ENCODE measurements at places on chromosomes 13 and 19. TPM values are rescaled to one million over a fixed set of nuclear protein-coding genes. Genes with fewer than 3 reads are reported as not detected.

- peak; percentile 87 for DNase-seq
These were observed at the start of gene ZNF880 for GRCh38 chr19:52369559-52370340. Gene ZNF880 (plus strand): TSS chr19:52369923. CDS start chr19:52369966, 43 bp downstream.

DNA sequence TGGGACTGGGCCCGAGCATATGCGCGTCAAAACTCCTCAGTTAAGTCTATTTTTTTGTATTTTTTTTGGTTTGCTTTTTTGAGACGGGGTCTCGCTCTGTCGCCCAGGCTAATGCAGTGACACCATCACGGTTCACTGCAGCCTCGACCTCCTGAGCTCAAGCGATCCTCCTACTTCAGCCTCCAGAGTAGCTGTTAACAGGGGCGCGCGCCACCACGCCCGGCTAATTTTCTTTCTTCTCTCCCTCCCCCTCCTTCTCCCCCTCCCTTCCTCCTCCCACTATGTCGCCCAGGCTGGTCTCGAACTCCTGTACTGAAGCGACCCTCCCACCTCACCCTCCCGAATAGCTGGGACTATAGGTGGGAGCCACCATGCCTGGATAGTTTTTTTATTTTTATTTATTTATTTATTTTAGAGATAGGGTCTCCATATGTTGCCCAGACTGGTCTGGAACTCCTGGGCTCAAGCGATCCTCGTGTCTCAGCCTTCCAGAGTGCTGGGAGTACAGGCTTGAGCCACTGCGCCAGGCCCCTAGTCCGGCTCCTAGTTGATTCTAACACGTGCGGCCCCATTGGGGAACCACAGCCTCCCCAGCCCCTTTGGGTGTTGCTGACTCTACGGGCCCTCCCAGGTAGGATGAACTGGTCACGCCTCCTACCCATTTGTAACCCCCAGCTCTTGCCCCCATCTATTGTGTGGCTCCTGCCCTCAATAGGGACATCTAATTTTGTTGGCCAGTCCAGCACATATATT is 806 bp upstream of the ZNF837 start:
- no peak for DNase-seq

The CHAMP1 gene
- total RNA-seq = 57.8 TPM

GRCh38 chr19:52398081-52398441 is 412 bp downstream of the ZNF528 start:
- no peak for DNase-seq

- no peak for DNase-seq
These were observed 23.2 kb downstream of the RFX2 start for GRCh38 chr19:6087074-6087571.

The SIGLEC8 gene
- not detected for total RNA-seq

The SIGLEC5 gene
- not detected for total RNA-seq

- DNase-seq = no peak
These were observed 69.8 kb downstream of the SIAH3 start for GRCh38 chr13:45781553-45782326.

GRCh38 chr13:97749174-97749573 is 204.3 kb upstream of the IPO5 start:
- no peak for DNase-seq

The PRKCG gene
- 8.8 TPM for total RNA-seq

DNA sequence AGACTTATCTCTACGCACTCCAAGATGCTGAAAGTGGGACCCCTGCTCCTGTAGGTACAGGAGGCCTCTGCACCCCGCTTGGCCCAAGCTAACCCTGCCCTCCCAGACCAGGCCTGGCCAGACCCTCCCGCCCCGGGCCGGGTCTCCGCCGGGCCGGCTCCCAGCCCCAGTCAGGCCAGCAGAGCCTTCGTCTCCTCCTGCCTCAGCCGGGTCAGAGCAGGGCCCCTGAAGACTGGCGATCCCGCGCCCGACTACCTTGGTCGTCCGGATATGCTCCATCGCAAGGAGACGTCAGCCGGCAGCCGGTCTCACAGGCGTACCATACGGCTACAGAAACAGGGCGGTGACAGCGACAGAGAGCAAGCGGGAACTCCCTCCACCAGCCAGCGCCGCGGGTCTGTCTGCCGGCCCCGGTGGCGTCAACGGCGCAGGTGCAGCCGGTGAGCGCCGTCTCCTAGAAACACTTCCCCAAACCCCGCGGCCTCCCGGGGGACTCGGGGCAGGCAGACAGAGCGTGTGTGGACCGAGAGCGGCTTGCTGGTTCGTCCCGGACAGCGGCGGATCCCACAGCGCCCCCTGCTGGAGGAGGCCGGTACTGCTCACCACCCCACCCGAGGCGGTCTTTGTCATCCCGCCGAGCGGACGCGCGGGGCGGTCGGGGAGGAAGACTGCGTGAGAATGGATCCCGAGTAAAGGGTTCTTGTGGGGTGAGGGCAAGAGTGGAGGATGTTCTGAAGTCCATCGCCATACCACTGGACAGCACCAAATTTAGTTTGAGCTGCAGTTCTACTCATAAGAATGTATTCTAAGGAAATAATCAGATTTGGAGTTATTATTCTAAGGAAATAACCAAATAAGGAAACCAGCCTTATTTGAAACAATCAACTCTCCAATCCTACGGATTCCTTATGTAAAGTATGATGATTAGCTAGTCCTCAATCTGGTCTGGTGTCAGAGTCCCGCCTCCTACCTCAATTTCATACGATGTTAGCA is at the start of gene MTMR6:
MTMR6 (minus strand) TSS at position 520 of the 993 bp plus-strand sequence; CDS start at position 279, 241 bp downstream.
- DNase-seq = peak; percentile 88

GRCh38 chr19:1608359-1609102 is 3.3 kb upstream of the UQCR11 start:
- no peak for DNase-seq

DNA sequence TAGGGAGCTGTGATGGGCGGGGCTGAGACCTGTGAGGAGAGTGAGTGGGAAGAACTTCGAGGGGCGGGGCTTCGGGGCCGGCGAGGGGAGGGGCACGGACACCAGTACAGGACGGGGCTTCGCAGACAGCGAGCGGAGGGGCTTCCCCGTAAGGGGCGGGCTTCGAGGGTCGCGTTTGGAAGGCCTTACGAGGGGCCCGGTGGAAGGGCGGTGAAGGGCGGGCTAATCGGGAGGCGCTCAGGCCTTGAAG is 4.1 kb upstream of the EMP3 start:
- peak; percentile 100 for DNase-seq

DNA sequence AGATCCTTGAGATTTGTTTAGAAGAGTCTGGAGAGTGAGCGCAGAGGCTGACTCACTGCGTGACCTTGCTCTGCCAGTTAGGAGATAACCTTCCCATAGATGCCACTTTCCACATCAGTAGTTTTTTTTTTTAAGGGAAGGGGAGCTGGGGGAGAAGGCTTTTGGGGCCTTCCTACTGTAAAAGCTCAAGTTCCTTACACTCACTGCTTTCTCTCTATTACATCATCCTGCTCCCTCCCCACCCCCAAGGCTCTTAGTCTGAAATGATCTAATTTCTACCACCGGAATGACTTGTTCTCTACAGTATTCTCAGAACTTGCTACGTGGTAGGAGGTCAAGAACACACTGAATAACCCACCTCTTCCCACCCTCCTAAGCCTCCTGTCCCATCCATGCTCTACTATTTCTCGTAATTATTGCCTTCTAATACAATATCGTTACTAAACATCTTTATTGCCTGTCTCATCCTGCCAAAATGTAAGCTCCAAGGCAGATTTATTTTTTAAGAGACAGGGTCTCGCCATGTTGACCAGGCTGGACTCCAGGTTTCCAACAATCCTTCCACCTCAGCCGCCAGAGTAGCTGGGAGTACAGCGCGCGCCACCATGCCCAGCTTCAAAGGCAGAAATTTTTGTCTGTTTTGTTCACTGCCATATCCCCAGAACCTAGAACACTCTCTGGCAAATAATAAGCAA is 1.2 kb downstream of the LONP1 start:
- no peak for DNase-seq

DNA sequence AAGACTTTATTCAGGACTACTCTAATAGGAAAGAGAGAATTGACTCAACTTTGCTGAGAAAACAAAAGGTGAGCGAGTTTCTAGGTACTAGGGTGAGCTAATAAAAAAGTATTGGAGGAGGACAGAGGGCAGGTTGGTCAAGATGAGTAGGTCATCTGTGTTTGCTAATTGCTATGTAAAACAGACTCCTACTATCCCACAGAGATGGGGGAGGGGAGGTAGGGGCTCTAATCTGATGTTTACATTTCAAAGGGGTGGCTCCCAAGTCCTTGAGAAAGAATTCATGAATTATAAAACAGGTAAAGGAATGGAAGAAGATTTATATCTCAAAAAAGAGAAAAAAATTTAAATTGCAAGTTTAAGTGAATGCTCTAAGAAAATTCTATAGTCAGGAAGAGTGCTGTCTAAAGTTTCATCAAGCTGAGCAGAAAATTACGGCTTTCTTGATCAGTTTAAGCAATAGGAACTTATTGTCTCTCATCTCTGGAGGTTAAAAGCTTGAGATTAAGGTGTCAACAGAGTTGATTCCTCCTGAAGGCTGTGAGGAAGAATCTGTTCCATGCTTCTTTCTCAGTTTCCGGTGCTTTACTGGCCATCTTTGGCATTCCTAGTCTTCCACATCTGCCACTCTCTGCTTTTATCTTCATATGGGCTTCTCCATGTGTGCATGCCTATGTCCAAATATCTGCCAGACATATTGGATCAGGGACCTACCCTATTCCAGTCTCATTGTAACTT is 790.3 kb downstream of the SLITRK5 start:
- DNase-seq = peak; percentile 55

- DNase-seq = no peak
These were observed 46.1 kb upstream of the RAP2A start for GRCh38 chr13:97387890-97388289.

DNA sequence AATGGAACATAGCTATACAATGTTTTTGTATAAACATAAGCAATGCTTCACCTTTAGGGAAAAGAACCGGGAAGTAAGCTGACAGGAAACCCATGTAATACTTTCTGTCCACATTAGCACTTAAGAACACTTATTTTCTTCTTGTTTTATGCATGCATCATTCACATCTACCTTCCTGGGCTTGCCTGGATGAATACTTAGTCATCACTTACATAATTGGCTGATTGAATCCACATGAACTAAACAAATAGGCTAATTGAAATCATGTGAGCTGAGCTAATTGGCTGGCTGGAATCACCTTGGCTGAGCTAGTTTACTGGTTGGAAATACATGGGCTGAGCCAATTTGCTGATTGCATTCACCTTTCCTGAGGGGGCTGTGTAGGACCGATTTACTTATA is 78.8 kb downstream of the ZNF726 start:
- DNase-seq = no peak

GRCh38 chr19:39449116-39449797 is 3.9 kb downstream of the SUPT5H start:
- no peak for DNase-seq

The GPR12 gene
- total RNA-seq = not detected

- no peak for DNase-seq
These were observed 182.2 kb downstream of the ZNF486 start for GRCh38 chr19:20349206-20349605.

The TNFSF13B gene
- total RNA-seq = 0.31 TPM

DNA sequence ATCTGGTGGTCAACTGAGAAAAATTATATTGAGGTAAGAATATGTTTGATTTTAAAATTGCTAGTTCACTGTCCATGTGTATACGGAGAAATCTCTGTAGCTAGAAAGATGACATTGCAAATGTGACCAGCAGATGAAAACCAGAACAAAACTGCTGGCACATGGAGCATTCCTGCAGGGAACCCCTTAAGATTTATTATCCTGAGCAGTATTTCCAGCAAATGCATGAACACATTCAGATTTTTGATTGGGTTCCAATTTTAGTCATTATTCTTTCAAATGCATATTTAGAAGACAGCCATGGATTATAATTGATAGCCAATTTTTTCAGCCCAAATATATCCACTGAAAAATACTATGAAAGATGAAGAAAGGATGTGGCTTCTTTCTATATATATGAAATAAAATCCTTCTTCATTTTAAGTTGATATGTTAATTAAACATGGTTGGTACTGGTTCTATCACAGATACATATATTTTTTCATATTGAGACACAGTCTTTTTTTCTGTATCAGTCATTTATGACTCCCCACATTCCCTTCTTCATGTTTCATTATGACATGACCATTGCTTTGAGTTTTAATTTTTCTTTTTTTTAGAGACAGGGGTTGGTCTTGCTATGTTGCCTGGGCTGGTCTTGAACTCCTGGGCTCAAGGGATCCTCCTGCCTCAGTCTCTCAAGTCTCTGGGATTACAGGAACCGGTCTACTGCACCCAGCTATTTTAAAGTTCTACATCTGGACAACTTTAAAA is 376.5 kb downstream of the KLF12 start:
- DNase-seq = no peak

- DNase-seq = peak; percentile 49
These were observed 703 bp upstream of the FBL start for GRCh38 chr19:39846678-39847486.

The EPSTI1 gene
- total RNA-seq = 1.3 TPM

The BSPH1 gene
- total RNA-seq = not detected

DNA sequence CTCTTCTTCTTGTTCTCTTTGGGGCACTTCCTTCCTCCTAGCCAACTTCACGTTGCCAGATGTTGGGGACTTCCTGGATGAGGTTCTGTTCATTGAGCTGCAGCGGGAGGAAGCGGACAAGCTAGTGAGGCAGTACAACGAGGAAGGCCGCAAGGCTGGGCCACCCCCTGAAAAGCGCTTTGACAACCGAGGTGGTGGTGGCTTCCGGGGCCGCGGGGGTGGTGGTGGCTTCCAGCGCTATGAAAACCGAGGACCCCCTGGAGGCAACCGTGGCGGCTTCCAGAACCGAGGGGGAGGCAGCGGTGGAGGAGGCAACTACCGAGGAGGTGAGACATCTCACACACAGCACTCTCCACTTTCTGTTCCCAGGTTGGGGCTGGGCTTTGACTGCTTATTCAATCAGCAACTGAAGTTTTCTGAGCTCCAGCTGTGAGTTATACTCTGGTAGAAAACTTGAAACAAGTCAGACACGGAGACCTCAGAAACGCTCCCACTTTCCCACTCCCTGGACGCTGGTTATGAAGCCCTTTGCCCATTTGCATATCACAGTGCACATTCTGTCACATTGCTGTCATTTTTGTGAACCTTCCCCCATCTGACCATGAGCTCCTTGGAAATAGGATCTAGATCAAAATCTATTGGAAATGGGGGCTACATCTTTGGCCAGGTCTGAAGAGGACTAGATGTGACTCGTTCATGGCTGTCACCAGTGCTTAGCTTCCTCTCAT is 7.2 kb upstream of the CCDC97 start:
- DNase-seq = no peak

The C19orf12 gene
- total RNA-seq = 17.5 TPM

DNA sequence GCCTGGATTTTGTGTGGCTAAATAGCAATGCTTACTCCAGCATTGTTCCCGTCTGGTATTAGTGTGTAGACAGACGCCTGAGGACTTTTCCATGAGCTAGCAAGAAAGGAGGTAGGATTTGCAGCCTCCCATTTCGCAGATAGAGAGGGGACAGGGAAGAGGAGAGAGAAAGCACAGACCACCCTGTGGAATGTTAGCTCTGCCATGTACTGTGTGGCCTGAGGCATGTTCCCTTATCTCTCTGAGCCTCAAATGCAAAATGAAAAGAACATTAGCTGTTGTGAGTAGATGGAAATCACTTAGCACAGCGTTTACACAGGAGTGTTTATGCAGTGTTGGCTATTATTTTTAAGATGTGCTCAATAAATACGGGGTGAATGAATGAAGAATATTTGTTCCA is 45.5 kb downstream of the OLFM4 start:
- DNase-seq = no peak

The TNFAIP8L1 gene
- 4.2 TPM for total RNA-seq

- DNase-seq = no peak
These were observed 450.4 kb downstream of the FGF9 start for GRCh38 chr13:22121146-22121739.

- DNase-seq = no peak
These were observed 117.4 kb downstream of the TNFRSF19 start for GRCh38 chr13:23687614-23688013.

GRCh38 chr13:76267216-76267615 is 619.0 kb downstream of the KCTD12 start:
- no peak for DNase-seq

GRCh38 chr13:30880856-30881155 is 25.3 kb upstream of the MEDAG start:
- DNase-seq = no peak
